Left ventricle myocardium inferior (tissue), 1 donor: ENCODE measurements at places on chromosomes 5 and 9. TPM values are rescaled to one million over a fixed set of nuclear protein-coding genes. Genes with fewer than 3 reads are reported as not detected.

- no peak for DNase-seq
- no peaks in the 10 kb centered on the region for H3K27me3 ChIP-seq
- no peak overlapping the region for H3K4me3 ChIP-seq
- no peaks in the 10 kb centered on the region for H3K4me1 ChIP-seq
- peaks cover 30% of the 10 kb centered on the region for H3K36me3 ChIP-seq
- no peak overlapping the region for H3K27ac ChIP-seq
These were observed 20.4 kb downstream of the ANKS6 start for GRCh38 chr9:98775831-98776441.

DNA sequence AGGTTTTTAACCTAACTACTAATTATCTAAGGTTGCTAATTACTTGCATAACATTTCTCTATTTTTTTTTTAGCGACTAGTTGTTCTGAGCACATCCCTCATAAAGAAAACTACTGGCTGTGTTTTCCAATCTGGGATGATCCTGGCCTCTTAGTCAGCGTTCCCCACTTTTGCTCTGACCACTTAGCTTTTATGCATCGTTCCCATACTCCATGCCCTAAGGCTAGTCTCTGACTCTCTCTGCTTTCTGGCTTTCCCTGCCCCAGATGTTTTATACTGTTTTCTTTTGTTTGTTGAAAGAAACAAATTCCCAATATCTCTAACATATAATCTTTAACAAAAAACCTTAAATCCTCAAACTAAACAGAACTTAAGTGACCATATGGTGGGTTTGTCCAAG is 217.9 kb downstream of the SPATA31D1 start:
- H3K27me3 ChIP-seq: no peaks in the 10 kb centered on the region
- H3K36me3 ChIP-seq: no peaks in the 10 kb centered on the region
- H3K4me3 ChIP-seq: no peak overlapping the region
- no peaks in the 10 kb centered on the region for H3K4me1 ChIP-seq
- no peak for DNase-seq

- no peaks in the 10 kb centered on the region for H3K27me3 ChIP-seq
- DNase-seq: no peak
- no peak overlapping the region for H3K27ac ChIP-seq
- no peaks in the 10 kb centered on the region for H3K36me3 ChIP-seq
These were observed 2.4 kb downstream of the MACIR start for GRCh38 chr5:103260951-103261350.

DNA sequence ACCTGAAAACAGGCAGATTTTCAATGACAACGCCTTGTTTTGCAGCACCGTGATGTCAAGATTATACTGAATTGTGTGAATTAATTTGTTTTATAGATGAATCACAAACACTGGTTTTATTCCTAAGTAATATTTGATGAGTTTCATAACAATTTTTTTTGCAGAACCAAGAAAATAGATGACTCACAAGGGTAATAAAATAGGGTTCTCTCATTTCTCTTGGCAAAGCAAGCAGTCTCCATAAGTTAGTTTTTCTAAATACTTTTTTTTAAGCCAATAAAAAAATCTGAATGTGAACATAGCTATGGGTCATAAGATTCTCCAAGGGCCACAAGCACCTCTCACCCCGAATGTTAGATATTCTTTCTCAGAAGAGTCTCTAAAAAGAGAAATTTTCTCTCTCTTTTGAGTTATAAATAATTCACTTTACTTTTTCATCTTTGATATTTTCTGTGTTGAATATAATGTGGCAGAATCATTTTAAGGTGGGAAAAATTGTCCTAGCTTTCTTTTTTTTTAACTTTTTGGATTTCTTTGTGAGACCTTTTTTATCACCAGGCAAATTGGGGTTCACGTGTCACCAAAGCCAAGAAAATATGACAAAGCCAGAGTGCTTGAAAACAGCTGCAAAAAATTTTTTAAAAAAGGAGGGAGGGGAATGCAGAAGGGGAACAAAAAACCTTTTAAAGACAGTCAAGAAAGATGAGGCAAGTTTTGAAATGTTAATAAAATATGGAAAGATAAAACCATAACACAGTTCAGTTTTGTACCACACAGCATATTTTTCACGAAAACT is 174.6 kb upstream of the DAPK1 start:
- H3K4me1 ChIP-seq: peaks cover 5% of the 10 kb centered on the region
- H3K27ac ChIP-seq: peak overlapping the region; percentile 40
- no peak for DNase-seq
- peaks cover 10% of the 10 kb centered on the region for H3K27me3 ChIP-seq
- no peak overlapping the region for H3K4me3 ChIP-seq
- no peaks in the 10 kb centered on the region for H3K36me3 ChIP-seq

Gene TBCA
- 147 TPM for total RNA-seq
